Stimulated activated CD8-positive, alpha-beta memory T cell treated with anti-CD3 and anti-CD28 coated beads, Interleukin-4, amount 100 ng/mL, for 1 hour (primary cell): ENCODE measurements at places on chromosomes 13 and 19.

DNA sequence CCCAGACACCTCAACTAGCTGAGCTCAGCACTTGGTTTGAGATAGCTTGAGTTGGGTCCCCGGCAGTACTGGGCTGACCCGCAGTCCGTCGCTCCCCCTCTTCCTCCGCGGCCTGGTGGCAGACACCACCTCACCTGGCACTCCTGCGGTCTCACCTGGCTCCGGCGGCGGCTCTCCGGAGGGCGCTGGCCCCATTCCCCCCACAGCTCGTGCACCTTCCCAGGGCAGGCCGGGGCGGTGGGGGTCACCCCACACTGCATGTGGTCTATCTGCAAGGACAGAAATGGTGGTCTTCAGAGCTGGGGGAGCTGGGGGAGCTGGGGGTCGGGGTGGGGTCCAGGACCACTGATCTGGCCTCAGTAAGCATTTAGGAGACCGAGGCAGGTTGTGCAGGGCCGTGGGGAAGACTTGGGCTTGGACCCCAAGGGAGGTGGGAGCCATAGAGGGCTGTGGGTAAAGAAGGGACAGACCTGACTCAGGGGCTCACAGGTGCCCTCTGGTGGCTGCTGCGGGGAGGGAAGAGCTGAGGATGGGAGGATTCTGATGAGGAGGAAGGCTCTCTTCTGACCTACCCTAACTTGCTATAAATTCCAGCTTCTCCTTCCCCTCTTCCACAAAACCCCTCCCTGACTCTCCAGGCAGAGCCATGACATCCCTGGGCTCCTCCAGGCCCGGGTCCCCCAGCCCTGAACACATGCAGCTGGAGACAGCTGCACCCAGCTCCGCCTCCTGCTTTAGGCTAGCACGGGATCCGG, 6.7 kb upstream of the PLIN4 start:
- peak; percentile 38 for DNase-seq

DNA sequence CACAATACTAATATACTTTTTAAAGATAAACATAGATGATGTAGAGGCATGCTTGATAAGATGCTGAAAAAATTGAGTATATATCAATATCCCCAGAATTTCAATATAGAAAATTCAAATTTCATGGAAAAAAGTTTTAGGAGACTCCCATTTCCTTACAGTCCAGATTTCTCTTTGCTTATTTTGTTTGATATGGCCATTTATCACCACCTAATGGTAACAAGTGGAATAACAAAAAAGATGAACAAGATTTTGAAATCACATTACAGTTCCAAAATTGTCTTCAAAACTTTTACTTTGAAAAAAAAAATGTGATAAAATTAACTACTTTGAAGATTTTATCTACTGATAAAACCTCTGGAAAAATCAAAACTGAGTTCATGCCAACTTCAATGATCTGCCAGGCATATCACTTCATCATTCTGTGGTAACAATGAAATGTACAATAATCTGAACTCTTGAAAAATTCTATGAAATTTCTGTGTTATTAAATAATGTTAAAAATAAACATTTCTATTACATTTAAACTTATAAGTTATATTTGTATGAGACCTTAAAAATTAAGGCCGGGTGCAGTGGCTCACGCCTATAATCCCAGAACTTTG, 17.5 kb downstream of the MIPEP start:
- no peak for DNase-seq

GRCh38 chr19:38162094-38162493, 61.9 kb downstream of the DPF1 start:
- DNase-seq: no peak

DNA sequence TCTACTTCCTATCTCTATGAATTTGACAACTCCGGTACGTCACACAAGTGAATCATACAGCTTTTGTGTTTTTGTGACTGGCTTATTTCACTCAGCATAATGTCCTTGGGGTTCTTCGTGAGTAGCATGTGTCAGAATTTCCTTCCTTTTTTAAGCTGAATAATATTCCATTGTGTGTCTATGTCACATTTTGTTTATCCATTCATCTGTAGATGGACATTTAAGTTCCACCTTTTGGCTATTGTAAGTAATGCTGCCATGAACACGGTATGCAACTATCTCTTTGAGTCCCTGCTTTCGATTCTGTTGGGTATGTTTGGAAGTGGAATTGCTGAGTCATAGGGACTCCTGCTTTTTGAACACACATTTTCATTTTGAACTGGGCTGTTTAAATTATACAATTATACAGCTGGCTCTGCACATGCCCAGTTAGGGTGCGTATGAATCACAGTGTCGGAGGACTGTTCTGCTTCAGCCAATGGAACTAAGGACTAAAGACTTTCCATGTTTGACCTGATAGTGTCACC, 43.0 kb upstream of the C13orf42 start:
- no peak for DNase-seq

- DNase-seq: no peak
Observed at GRCh38 chr19:4042064-4042730, 24.5 kb downstream of the ZBTB7A start.
